ENCODE measurements at places on chromosomes 7 and 10.
A peak's percentile ranks its signal among the peaks of the same experiment; 100 is the strongest.

DNA sequence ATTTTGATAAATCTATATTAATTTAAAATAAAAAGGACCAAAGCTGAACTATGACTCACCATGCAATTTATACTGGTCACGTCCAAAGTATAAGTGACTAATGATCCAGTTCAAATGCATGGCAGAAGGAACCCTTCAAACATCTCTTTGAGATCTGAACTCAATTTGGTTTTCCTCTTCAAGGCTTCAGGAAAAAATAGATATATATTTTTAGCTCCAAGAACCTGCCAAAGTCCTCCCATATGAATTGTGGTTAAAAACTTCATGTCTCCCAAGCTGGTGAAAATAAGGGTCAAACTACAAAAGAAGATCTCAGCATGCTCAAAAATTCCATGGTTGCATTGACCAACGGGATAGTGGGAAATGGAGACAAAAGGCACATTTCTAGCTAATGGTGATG lies 34.6 kb upstream of the PDE1C start:
- DNase-seq, result no peak

DNA sequence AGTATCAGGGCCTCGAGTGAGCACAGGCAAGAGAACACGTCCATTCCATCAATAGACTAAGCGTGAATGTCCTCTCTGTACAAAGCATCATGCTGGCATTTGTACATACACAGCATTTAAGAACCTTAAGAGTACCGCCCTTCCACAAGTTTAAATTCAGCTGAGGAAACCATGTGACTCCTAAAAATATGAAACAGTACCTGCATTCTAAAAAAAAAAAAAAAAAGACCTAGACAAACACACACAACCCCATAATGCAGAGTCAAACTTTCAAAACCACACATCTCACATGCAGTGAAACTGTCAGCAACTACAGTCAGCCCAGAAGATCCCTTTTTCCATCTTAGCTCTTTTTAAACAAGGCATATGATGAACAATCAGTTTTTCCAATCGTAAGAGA lies 124.3 kb downstream of the DIP2C start:
- no peak for DNase-seq

GRCh38 chr10:36063396-36063795 lies 421.3 kb upstream of the FZD8 start:
- DNase-seq, result no peak

DNA sequence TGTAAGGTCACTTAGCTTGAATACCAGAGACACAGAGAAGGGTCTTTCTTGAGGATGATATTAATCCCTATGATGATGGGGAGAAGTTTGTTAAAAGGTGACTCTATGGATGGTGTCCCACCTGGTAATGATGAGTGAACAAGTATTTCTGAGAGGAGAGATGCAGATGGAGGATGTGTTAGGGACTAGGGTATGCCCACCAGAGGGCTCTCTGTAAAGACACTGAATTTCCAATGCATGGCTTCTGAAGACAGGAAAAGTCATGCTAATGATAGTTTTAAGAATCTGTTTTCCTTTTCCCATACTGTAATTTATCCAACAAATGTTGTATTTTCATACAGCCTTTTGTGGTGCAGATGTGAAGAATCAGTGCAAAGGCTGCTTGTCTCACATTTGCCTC lies 1250.9 kb upstream of the CELF2 start:
- no peak for DNase-seq

- no peak for DNase-seq
These were observed 26.1 kb downstream of the LRRTM3 start for GRCh38 chr10:66951896-66952295.

DNA sequence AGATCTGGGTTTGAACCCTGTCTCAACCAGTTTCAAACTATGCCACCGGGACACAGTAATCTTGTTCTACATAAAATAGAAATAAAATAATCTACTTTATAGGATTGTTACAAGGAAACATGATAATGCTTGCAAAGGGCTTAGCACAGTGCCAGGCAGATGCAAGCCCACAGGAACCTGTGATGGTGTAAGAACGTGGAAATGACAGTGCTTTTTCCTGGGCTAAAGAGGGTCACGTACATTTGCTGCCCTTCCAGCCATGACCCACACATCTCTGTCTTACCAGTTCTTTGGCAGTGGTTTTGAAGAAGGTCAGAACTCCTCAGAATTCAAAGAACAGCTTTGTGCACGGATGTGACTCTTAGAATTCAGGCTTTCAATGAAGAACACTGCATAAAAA lies 282.9 kb downstream of the CSTF2T start:
- no peak for DNase-seq

GRCh38 chr7:75916259-75916658 lies 1.3 kb downstream of the POR start:
- DNase-seq, result no peak

DNA sequence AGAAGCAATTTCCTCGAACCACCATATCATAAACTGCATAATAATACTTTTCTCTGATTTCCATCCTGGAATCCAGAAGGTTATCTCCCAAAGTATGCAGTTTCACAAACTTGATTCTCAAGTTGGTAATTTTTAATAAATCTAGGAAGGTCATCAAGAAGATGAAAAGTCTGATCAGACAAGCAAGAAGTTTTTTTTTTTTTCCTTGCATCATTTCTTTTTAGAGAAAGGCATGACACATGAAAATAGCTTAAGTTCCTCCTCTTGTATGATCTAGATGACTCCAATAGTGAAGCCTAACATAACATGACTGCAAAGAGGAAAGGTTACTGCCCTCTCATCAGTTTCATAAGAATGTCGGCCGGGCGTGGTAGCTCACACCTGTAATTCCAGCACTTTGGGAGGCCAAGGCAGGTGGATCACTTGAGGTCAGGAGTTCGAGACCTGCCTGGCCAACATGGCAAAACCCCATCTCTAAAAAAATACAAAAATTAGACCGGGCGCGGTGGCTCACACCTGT lies 22.2 kb downstream of the LAMB1 start:
- no peak for DNase-seq

DNA sequence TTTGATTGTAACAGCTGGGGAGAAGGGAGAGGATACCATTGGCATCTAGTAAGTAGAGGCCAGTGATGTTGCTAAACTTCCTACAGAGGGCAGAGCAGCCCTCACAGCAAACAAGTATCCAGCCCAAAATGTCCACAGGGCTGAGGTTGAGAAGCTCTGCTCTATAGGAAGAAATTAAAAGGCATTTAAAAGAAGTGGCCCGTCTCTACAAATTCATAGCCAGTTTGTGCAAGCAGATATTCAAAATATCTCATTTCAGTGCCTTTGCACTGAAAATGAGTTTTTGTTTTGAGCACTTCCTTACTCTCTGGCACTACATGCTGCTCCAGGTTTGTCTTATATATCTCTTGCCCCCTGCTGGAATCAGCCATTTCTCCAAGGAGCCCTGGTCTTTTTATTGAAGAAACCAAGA lies 330.0 kb downstream of the BBS9 start:
- no peak for DNase-seq

DNA sequence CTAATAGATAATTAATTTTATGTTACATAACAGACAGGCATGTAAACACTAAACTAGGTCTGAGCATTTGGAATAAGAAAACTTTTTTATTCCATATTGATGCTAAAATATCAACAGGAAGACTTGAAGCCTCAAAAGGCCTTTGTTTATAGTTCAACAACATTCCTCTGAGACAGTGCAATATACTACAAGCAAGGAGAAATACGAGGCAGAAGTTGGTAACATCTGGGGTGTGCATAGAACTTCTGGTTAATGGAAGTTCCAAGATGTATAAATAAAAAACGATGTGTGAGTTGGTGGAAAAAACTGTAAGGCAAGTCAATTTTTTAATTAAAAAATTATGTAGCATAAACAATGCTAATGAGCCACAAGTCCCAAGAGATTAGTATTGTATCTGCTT lies 139.6 kb downstream of the SKAP2 start:
- DNase-seq, result no peak

GRCh38 chr7:38753347-38753746 lies 122.2 kb upstream of the AMPH start:
- DNase-seq, result no peak

DNA sequence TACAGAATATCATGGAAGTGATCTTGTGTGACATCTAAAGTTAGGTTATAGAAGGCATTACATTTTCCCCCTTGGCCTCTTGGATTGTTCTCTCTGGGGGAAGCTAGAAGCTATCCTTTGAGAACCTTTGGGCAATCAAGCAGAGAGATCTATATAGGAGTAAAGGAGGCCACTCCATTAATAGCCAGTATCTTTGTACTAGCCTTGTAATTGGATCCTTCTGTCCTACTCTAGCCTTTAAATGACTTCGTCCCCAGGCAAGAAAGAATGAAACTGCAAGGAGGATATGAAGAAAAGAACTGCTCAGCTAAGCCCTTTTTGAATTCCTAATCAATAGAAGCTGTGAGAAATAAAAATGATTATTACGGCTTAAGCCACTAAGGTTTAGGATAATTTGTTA lies 230.9 kb downstream of the AGMO start:
- no peak for DNase-seq

- DNase-seq, result no peak
These were observed 123.5 kb downstream of the KMT2C start for GRCh38 chr7:152312316-152312715.

DNA sequence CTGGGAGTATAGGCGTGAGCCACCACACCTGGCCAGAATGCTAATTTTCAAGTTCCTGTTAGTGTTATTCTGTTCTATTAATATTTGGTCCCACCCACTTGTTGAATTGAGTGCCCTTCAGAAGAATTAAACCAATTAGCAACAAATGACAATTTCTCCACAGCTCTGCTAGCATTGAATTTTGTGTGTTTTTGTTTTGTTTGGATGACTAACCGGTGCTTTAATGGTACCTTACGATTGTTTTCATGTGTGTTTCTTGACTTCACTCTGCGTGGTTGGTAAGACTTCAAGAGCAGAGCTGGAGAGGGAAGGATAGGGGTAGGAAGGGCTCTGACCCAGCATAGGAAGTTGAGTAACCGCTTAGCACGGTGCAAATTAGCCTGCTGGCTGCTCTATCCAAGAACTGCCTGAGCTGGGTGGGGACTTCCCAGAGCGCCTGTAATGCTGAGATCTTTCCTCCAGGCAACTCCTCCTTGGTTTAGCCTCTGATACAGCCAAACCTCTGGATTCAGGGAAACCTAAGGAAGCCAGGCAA lies 4.6 kb downstream of the ARPC1B start:
- no peak for DNase-seq

DNA sequence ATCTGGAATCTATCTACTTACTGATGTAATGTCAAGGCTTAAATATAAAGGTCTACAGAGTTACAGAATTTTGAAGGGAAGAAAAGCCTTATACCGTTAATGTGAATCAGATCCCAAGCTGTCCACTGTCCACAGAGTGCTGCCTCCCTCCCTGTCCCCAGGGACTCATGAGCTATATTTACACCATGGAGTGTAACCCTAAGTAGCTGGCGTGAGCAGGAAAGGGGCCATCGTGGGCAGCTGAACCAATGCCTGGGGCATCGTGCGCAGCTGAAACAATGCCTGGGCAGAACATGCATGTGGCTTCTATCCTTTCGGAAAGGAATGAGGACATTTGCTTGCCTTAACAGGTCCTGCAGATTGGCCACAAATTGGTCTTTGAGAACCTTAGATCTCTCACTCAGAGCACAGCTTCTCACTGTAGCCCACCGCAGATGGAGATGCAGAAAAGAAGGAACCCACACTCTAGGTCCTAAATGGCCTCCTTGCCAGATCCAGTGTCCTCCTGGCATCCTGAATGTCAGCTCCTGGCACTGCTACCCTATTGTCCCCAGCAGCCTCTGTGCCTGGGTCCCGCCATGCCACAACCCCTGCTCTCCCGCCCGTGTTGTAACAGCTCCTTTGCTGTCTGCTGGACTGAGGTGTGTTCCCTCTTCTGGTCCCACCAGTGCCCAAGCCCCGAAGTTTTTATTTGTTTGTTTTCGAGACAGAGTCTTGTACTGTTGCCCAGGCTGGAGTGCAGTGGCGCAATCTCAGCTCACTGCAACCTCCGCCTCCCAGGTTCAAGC lies 30.3 kb downstream of the CCDC3 start:
- no peak for DNase-seq

- no peak for DNase-seq
These were observed 1.7 kb upstream of the SLC18A3 start for GRCh38 chr10:49608166-49609005.

GRCh38 chr10:76301950-76302349 lies 870.5 kb downstream of the LRMDA start:
- DNase-seq, result peak; percentile 9

DNA sequence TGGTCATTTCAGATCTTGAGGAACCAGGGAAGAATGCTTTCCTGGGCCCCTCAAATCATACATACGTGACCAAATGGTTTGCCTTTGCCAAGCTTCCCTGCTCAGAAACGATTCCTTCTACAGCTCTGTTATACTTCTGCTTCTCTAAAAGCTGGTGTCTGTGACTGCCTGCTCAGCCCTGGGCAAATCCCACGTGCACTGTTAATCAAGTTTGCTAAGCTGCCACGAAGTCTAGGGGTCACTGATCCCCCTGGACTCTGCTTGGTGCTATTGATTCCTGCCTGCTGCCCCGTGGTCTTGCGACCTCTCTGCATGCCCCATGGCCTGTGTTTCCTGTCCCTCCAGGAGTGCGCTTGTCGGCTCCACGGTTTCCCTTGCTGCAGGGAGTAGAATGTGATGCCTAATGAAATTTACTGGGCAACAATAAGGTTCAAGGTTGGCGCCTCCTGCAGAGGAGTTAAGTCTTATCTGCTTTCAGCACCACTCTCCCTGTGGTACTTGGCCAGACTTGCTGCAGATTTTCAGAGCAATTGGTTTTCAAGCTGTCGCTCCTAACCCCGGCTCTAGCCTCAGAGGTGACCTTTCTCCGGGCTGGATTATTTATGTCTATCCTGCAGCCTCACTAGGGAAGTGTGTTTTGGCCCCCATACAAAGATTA lies 201.6 kb upstream of the FZD8 start:
- DNase-seq, result no peak

DNA sequence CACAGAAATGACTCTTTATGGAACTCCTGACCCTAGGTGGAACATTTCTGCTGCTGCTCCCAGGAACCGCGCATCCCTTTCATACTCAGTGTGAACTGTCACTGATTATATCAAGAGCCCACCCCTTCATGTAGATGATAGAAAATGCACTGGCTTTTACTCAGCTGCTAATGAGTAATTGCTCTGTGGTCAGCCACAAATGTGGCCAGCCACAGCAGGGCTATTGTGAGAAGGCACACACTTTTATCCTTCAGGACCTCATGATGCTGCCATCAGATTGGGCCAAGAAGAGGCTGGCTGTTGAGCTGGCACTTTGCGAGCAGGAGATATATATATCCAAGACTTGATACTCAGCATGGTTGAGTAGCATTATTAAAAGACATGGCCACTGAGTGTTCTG lies 124.7 kb downstream of the CFAP58 start:
- no peak for DNase-seq

- DNase-seq, result no peak
These were observed 35.5 kb downstream of the GPR141 start for GRCh38 chr7:37719077-37719476.

GRCh38 chr10:131514454-131514853 lies 202.9 kb upstream of the TCERG1L start:
- DNase-seq, result no peak

All from COR-L47 (cell line).